Upper lobe of right lung (tissue), 1 donor: ENCODE measurements at places on chromosomes 5 and 9.
A peak's percentile ranks its signal among the peaks of the same experiment; 100 is the strongest.

DNA sequence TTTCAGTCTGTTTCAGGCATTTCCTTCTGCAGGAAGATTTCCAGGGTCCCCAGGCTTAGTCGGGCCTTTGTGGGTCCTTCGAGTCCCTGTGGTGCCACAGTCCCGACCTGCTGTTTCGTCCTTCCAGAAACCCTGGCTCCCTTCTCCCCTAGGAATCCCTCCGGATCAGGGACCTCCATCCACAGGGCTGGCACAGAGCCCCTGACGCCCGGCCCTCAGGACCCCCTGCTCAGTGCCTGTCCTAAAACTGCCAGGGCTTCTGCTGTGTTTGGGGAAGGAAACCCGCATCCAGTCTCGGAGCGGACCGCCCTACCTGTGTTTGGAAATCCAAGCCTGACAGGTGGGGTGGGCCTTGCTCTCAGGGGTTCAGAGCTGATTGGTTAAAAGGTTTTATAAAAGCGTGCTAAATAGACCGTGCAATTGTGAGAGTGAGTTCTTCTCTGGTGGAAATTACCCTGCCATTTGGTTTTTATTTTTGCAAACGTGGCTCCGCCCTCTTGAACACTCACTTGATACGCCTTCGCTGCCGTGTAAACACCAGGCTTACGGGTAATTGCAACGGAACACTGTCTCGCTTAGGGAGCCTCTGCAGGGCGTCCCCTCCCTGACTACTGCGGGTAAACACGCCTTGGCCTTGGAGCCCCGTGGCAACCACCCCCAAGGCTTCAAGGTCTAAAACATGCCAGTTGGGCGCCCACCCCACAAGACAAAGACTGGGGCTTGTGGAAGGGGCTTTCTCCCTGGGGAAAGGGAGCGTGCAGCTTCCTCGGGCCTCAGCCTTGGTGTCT lies 121.2 kb downstream of the PHF2 start:
- peak; percentile 53 for DNase-seq

- DNase-seq = no peak
Measured at GRCh38 chr9:97880336-97880735, 27.3 kb downstream of the FOXE1 start.

DNA sequence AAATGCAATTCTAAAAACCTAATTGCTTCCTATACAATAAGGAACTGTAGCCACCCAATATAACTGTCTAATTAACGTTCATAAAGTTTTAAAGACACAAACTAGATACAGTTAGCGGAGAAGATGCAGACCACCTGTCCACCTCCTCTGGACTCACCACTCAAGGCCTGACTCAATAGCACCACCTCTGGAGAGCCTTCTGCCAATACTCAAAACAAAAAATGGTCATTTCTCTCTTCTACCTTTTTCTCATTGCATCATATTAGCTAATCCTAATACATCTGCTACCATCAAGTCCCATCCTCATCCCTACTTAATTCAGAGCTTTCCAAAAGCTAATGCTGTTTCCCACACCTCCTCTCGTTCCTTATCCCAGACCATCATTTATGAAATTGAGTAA lies 159.9 kb downstream of the MLLT3 start:
- no peak for DNase-seq

DNA sequence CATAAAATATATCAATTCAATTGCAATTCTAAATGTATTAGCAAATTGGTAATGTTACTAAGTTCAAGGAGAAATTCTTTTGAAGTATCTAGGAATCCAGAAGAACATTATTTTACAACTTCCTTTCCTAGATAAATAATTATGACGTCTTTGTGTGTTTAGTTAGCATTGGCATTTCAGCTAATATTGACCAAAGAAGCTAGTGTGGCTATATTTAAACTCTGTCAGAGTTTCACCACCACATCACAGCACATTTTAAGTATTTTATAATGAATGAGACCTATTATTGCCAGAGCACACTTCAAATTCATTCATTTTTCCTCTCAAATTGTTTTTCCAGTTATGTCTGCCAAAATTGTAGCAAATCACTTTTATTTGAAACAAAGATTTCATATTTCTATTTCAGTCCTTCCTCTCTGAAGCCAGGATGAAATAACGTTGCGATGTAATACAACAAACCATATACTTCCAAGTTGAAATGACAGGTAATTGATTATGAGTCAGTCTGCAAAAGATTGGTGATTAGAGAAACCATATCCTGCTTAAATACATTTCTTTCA lies 18.9 kb downstream of the PLK2 start:
- no peak for DNase-seq

GRCh38 chr5:151002250-151002649 lies 18.1 kb upstream of the GPX3 start:
- DNase-seq = no peak

- DNase-seq = no peak
Measured at GRCh38 chr5:131945551-131946168, at the start of gene MEIKIN. MEIKIN (minus strand) TSS chr5:131945663; CDS start chr5:131945505, 158 bp downstream.

- DNase-seq = no peak
Measured at GRCh38 chr9:137048655-137049543, 2.9 kb upstream of the NPDC1 start.

- no peak for DNase-seq
Measured at GRCh38 chr5:144659634-144660227, 489.1 kb downstream of the KCTD16 start.

- no peak for DNase-seq
Measured at GRCh38 chr9:134150557-134151214, 13.7 kb downstream of the RNU6ATAC start.

GRCh38 chr5:154611341-154611767 lies 133.3 kb upstream of the HAND1 start:
- DNase-seq = no peak

GRCh38 chr5:57494104-57495098 lies 11.8 kb upstream of the ACTBL2 start:
- DNase-seq = no peak

DNA sequence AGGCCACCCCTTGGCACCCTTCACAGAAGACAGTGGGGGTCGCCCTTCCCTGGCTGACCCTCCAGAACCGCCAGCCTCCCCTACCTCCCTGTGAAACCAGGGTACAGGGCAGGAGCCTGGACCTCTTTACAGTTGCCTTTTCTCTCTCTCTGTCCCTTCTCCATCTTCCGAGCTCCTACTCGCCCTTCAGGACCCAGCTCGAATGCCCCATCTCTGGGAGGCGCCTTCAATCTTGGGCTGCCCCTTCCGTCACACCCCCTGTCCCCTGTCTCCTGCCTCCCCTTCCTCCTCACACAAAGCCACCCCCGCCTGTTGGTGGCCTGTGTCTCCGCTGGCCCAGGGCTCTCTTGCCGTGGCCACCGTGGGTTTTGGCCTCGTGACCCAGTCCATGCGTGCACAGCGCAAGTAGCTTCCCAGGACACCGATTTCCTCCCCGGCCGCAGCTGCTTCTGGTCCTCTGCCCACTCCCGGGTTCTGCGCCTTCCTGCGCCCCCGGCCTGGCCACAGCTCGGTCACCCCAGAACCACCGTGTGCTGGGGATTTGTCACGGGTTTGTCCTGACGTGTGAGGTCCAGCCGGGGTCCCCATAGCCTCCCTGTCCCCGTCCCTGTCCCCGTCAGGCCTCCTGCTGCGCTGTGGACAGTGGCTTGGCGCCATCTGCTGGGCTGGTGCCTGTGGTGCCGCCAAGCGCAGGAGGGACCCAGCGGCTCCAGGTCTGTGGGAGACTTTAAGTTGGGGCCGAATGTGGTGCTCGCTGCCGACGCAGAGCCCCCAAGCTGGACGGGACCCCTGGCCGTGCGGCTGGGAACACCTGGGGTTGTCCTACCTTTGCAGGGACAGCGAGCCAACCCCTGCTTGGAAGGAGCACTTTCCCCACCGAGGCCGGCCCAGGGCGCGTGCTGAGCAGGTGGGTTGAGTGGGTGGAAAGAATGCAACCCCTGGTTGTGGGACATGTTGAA lies 4.0 kb upstream of the TMEM250 start:
- peak; percentile 89 for DNase-seq

DNA sequence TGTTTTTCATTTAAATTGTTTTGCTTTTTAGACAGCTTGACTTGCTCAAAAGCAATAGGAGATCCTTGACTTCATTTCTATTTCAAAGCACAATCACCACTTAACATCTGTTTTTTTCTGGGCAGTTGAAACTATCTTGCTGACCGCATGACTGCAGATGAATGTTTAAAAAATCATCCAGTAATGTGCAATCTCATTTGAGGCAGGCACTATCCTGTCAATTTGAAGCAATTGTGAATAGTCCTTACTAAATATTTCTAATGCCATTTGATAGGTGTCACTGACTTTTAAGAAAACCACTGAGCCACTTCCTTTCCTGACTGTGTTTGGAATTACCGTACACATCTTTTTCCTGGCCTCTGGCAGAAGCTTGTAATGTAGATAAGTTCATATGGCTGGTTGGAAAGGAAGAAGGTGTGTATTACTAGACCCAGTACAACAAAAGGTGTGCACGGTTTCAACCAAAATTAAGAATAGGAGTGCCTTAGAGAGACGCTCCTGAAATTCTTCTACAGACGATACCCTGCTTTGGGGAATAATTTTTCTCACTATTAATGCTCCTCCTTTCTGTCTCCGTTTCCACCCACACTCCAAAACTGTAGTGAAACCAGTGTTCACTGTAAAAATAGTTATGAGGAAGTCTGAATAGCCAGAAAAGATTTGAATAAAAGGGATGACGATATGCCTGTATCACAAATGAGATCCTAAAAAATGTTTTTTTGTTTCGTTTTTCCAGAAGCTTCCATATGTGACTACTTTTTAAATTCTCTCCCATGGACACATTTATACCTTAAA lies 136.7 kb upstream of the MOCS2 start:
- no peak for DNase-seq

GRCh38 chr5:42767491-42768105 lies 11.0 kb downstream of the CCDC152 start:
- no peak for DNase-seq

GRCh38 chr5:133779828-133780475 lies 167.6 kb upstream of the FSTL4 start:
- no peak for DNase-seq

- DNase-seq = no peak
Measured at GRCh38 chr5:125317536-125317995, 571.1 kb upstream of the ZNF608 start.

GRCh38 chr5:176650354-176650884 lies 3.1 kb downstream of the TSPAN17 start:
- DNase-seq = peak; percentile 48

DNA sequence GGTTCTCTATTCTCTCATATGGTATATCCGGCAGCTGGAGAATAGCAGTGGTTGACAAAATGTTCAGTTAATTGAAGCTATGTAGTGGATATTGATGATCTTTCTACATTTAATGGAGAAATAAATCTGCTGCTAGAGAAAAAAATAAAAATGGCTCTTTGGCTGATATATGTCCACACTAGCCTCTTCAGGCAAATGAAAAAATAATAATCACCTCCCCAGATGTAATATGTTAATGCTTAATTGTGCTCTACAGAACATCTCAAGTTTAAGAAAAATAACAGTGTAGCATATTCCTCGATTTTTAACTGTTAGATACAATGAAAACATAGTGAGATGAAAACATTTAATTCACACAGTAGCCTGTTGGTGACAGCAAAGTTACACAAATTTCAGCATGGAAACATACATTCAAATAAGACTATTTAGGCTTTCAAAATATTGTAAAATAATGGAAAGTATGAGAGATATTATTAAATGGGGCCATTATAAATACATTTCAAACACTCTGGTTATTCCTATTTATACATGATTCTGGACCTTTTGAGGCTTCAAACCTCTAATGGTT lies 543.0 kb downstream of the MAT2B start:
- no peak for DNase-seq

DNA sequence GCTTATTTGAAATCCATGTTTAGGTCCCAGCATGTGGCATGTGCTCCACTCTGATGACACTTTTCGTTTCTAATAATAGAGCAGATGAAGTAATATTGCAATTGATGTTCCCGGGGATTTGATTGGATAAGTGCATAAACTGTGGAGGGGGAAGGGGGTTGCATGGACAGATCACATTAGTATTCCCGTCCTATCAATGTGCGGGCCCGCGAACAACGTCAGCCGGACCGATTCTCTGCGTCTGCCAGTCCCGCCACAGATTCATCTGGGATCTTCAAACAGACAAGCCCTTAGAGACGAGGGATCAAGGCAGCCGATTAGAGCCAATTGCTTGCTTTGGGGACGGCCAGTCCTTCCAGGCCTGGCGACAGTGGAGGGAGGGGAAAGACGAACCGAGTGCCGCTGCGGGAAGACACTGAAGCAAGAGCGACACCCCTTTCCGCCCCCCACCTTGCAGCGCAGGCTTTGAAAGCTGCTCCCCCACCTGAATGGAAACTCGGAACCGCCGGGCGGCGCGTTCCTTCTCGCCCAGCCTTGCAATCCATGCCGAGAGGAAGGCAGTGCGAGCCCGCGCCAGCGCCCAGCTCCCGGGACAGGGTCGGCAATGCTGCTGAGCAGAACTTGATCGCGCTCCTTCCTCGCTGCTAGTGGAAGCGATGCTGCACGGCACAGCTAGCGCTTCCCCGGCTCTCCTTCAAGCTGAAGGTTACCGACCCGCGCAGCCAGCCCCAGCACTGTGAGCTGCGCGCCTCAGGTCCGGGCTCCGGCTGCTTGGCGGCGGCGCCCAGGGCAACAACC lies at the start of gene RGS7BP:
RGS7BP (plus strand) TSS at position 247 of the 798 bp plus-strand sequence. CDS start 610 bp downstream, outside the sequence.
- DNase-seq = peak; percentile 73

DNA sequence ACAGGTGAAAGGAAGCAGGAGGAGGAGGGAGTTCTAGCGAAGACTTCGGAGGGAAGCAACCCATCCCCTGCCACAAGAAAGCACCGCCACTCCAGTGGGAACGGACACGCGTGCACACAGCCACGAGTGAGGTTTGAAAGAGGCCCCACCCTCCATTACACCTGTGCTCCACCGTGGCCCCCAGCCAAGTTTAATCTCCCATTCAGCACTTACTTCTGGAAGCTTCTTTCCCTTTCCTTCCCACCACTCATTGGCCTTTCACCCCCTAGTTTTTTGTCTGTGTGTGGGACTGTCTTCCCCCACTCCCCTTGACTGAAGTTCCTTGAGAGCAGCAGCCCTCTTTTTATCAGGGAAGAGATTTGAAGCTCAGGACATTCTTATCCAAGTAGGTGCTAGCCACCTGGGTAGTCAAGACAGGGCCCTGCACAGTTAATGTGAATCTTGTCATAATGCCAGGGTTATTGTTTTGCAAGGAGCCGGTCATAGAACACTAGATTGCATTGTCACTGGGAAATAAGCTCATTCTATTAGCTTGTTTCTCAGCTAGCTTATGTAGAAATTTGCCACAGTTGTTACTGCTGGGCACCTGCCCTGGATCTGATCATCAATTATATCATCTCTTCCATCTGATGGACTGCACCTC lies 256.0 kb downstream of the DOCK8 start:
- peak; percentile 70 for DNase-seq
